SK-N-SH (cell line): ENCODE measurements at places on chromosomes 4 and X. TPM values are rescaled to one million over a fixed set of nuclear protein-coding genes. Genes with fewer than 3 reads are reported as not detected.

- DNase-seq: peak; percentile 29
Observed at GRCh38 chrX:16825264-16826035, 39.2 kb downstream of the TXLNG start.

- no peak for DNase-seq
Observed at GRCh38 chr4:110106931-110107296, 91.5 kb downstream of the ELOVL6 start.

- DNase-seq: no peak
Observed at GRCh38 chrX:123399709-123400108, 215.6 kb downstream of the GRIA3 start.

- DNase-seq: peak; percentile 62
Observed at GRCh38 chr4:3041192-3042142, 32.9 kb downstream of the HTT-AS start.

GRCh38 chr4:186621959-186622553 is 66.7 kb upstream of the MTNR1A start:
- no peak for DNase-seq

GRCh38 chrX:14528629-14529289 is 577 bp upstream of the GLRA2 start:
- peak; percentile 27 for DNase-seq

- no peak for DNase-seq
Observed at GRCh38 chrX:67100031-67100884, 443.6 kb upstream of the AR start.

- DNase-seq: no peak
Observed at GRCh38 chrX:24357106-24357505, 3.3 kb upstream of the SUPT20HL1 start.

GRCh38 chr4:88158489-88159228 is at the start of gene ABCG2:
ABCG2 (minus strand) TSS chr4:88158639; CDS start chr4:88139995, 18,644 bp downstream.
- DNase-seq: peak; percentile 65

DNA sequence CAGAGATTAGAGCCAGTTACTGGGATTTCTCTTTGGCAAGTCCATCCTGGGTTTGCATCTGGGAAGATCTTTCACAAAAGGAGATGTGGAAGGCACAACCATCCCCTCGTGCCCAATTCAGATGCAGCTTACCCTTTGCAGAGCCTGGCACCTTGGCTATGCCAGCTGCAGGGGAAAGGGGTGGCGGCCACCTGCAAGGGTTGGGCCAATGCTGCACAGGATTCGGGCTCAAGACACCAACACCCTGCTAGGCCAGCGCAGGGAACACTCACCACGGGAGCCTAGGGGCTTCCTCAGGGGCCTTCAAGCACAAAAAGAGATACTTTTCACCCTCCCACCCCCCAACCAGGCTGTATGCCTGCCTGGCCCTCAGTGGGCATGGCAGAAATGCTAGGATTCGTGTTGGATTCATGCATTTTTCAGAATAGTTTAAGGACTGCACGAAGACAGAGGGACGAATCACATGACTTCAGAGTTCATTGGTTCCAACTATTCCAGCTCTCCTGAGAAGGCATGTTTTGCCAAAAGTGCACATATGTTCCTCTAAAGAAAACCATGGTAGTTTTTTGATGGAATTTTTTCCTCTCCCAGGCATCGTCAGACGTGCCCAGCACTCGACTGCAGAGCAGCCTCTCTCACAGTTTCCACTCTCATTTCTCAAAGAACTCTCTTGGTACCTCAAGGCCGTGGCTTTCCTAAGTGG is 94.4 kb downstream of the PHKA2 start:
- DNase-seq: no peak

DNA sequence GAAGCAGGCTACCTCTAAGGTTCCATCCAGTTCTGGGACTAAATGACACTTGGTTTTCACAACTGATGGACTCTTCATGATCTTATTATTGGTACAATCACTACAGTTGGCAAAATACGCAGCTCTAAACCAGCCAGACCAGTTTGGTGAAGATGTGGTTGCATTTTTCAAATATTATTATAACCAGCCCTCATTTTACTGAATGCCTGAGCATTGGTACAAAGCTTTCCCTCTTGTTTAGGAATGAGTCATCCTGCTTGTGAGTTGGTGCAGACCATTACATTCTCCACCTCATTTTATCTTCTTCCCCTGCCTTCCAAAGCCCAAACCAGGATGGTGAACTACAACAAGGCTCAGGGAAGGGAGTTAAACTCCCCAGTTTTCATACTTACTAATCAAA is 223.1 kb downstream of the KDR start:
- DNase-seq: no peak

GRCh38 chr4:10898072-10898471 is 213.5 kb upstream of the CLNK start:
- no peak for DNase-seq

DNA sequence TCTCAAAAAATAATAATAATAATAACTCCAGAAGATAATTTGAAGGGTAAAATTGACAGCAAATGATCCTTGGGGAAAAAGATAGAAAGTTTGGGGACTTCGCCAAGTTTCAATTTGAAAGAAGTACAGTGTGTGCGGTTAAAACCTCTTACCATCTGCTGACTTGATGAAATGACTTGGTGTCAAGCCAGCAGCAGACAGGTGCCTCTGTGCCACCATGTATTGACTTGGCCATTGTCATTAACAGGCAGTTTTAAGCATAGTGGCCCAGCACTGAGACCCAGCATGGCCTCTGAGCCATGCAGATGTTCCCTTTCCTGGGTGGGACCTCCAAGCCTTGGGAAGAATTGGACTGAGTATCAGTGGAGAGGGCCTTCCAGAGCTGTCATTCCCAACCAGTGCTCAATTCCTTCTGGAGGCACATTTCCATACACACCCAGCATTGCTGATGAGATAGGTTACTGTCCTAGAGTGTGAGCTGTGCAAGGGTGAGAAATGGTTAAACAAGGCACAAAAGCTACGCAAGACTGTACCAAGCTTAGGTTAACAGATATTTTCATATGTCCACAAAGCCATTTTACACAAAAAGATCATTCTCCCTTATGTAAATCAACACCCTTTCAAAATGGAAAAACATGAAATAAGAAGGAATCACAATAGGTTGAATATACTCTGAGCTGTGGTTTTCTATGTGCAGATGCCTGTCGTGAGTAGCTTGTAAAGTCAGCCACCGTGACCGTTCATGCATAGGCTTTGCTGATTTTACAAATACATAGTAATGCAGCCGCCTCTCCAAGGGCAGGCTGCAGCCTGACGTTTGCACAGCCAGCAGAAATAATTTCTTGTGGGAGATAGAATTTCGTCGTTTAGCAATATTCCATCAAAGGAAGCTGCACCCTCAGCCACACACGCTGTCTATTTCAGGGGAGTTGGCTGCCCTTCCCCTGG is 59.4 kb upstream of the FBXW7 start:
- DNase-seq: no peak

DNA sequence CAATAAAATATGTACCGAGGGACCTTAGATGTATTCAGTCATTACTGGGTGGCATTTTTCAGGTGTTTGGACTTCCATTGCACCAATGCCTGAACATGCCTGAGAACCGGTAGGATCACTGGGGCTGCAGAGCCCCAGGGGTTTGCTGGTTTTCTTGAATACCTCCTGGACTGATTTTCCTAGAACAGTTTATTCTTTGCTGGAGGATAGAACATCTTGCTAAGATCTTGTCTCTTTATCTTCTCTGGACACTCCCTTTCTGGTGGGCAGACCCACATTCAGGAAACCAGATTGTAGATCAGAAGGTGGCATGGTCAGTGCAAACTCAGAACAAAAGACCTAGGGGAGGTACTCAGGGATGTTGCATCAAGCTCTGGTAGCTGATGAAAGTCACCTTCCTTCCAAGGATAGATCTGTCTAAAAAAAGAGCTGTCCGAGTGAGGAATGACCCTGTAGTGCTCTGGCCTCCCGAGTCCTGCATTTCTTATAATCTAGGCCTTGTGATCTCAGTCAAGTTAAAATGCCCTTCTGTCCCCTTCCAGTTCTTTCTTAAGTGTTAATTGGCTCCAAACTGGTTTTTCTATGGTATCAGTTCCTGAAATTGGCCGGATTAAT is 84.8 kb downstream of the CLDN34 start:
- DNase-seq: no peak

GRCh38 chr4:105014635-105015034 is 132.0 kb upstream of the TET2 start:
- DNase-seq: no peak

DNA sequence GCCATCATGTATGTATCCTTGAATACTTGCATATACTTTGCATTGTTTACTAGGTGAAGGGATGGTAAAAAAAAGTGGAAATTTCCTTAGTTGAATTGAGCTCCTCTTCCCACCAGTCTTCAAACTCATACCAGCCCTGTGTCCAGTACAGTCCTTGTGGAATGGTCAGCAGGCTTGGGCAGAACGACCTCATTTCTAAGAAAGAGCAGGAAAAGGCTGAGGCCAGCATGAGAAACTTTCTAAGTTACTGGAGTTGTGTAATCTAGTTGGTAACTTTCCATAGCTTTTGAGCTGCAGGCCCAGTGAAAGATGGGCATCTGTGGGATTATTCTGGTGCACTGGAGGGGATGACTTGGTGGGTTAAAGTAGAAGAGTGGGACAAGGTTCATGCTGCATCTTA is 87.6 kb downstream of the DCUN1D4 start:
- no peak for DNase-seq

DNA sequence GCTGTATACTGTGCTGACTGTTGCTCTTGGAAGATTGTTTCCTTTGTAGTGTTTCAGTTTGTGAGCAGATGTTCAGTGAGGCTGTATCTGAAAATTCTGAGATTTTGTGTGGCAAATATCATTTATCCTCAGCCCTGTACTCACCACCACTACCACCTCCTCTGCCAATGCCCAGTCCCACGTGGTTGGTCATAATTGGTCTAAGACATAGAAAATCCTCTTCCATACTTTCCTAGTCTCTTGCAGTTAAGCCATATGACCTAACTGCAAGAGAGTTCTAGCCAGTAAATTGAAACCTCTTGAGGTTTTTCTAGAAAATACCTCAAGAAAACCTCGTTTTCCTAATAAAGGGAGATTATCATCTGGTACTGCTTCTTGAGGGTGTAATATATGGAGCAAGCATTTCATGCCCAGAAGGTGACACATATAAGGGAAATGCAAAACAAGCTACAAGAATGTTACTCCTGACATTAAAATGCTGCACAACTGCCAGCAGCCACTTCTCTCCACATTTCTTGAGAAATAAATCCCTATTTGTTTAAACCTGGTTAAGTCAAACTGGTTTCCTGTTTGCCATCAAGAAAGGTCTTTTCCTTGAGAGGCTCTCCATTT is 32.8 kb downstream of the ABCE1 start:
- DNase-seq: no peak

DNA sequence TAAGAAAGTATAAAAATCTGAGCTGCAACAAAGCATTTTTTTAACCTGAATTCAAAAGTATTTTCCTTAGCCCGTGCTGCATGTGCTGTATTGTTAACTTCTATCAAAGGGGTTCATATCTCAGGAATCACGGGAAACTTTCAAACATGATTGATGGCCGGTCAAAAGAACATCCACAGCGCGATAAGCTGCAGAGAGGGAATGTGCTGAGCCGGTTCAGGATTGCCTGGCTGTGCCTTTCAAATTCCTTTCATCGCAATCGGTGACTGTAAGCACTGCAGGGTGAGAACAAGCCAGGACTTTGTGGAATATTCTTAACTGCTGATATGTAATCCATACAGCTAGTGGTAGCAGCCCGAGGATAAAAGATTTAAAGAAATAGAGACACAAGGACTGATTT is 210.9 kb upstream of the NOCT start:
- no peak for DNase-seq

- no peak for DNase-seq
Observed at GRCh38 chr4:109589605-109590004, 29.6 kb downstream of the MCUB start.

Gene ARHGAP24
- polyA plus RNA-seq: 1.4 and 1.6 TPM in 2 replicates

Gene TCEAL8
- polyA plus RNA-seq: 36.5 and 43.5 TPM in 2 replicates

Gene STK32B
- 0.06 and 0.20 TPM in 2 replicates for polyA plus RNA-seq

Gene PAGE4
- polyA plus RNA-seq: not detected in 2 replicates

Gene GRIA3
- polyA plus RNA-seq: 0.15 and 0.31 TPM in 2 replicates

Gene PLS3
- polyA plus RNA-seq: 35.7 and 47.4 TPM in 2 replicates
